ENCODE measurements at places on chromosomes 16 and 17.

GRCh38 chr17:19766421-19767270, 18.5 kb upstream of the ALDH3A1 start:
- peak; percentile 81 for DNase-seq

GRCh38 chr17:82242977-82243647, 14.3 kb downstream of the SLC16A3 start:
- DNase-seq: no peak

DNA sequence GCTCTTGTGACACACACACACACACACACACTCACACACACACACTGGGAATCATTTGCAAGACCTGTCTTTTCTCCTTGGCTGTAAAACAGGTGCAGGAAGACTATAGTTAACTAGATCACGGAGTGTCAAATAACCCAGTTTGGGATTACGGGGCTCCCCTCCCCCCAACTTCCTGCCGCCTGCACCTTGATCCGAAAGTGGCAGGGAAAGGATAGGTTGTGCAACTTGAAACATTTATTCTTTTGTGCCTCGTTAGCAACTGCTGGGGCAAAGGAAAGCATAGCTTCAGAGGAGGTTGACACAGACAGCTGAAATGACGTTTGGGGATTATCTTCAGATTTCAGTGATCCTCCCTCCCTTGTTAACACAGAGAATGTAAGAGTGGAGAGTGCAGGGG, 149.5 kb downstream of the NTN1 start:
- no peak for DNase-seq

- DNase-seq: no peak
Observed at GRCh38 chr17:28127196-28127595, 84.7 kb downstream of the NLK start.

GRCh38 chr17:65184235-65184959, 47.2 kb downstream of the RGS9 start:
- DNase-seq: no peak

- no peak for DNase-seq
Observed at GRCh38 chr17:28940142-28940541, 11.2 kb downstream of the PHF12 start.

Measured in NCI-H1436 (cell line).